ENCODE measurements at places on chromosomes 3 and 15.

GRCh38 chr15:57333487-57333886, 42.8 kb upstream of the CGNL1 start:
- DNase-seq, result no peak

GRCh38 chr3:101976473-101976872, 127.2 kb downstream of the NFKBIZ start:
- DNase-seq, result no peak

- no peak for DNase-seq
These were observed 111.2 kb downstream of the IL12A start for GRCh38 chr3:160099834-160100233.

GRCh38 chr3:61233746-61234145, 17.5 kb downstream of the FHIT start:
- no peak for DNase-seq

DNA sequence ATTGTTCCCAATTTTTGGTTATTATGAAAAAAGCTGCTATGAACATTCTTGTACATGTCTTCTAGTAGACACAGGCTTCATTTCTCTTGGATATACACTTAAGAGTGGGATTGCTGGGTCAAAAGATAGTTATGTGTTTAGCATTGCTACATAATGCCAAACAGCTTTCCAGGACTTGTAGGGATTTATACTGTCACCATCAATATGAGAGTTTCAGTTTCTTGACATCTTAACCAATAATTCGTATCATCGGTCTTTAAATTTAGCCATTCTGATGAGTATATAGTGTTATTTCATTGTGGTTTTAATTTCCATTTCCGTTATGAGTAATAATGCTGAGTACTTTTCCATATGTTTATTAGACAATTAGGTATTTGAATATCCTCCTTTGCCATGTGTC, 190.3 kb upstream of the PFN2 start:
- no peak for DNase-seq

GRCh38 chr3:194296454-194297263, 54.5 kb downstream of the CPN2 start:
- no peak for DNase-seq

- DNase-seq, result no peak
These were observed 8.6 kb upstream of the CBLB start for GRCh38 chr3:105877336-105877910.

GRCh38 chr3:41175365-41175764, 23.9 kb upstream of the CTNNB1 start:
- no peak for DNase-seq

DNA sequence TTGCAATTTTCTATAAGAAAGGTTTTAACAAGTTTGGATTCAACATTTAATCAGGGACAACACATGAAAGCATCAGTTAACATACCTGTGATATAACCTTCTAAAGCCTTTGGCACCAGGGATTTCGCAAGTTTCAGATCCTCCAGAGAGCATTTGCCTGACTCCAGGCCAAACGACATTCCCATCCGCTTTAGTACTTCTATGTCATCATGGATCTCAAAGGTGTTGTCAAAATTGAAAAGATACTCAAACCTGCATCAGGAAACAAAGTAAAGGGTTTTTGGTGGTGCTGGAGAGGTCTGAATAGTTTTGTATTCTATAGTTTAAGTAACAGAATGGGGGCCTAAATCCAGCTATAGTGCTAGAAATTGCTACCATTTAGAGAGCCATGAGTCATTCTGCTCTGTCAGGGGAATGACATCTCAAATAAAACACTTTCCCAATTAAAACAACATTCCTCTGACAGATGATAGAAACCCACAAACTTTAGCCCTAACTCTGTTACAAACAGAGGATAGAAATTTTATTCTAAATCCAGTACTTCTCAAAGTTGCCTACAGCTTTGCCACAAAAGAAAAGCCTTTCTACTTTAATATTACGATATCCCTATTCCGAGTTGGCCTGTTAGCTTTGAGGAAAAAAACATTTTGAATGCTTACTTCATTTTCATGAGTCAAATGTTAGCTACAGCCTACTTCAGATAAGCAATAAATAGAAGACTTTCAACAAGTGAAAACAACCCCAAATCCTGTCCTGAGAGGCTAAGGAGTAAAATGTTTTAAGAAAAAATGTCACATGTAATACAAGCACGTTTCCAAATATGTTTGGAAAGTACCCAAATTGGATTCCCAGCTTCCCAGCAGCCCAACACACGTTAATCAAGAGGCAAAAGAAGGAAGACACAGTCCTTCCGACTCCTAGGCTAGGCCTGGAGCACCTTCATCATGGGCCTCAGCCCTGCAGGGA, 83.4 kb downstream of the ATP1B3 start:
- DNase-seq, result no peak

DNA sequence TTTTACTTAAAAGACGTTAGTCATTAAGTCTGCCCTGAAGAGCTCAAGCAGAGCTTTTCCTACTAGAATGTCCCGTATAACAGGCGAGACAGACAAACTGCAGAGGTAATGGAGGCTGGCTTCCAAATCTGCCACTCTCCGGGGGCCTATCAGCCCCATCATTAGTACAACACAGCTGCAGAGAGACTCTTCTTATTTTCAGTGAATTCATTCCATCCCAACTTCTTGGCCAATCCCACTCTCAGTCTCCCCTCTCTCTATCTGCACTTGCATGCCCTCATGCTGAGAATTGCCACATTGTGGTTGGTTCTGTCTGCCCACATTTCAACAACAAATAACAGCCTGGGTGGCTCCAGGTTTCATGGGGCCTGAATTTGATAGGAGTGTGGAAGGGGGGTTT, 412.7 kb downstream of the ERC2 start:
- no peak for DNase-seq

- DNase-seq, result no peak
These were observed 16.3 kb upstream of the ST3GAL6 start for GRCh38 chr3:98746882-98747281.

DNA sequence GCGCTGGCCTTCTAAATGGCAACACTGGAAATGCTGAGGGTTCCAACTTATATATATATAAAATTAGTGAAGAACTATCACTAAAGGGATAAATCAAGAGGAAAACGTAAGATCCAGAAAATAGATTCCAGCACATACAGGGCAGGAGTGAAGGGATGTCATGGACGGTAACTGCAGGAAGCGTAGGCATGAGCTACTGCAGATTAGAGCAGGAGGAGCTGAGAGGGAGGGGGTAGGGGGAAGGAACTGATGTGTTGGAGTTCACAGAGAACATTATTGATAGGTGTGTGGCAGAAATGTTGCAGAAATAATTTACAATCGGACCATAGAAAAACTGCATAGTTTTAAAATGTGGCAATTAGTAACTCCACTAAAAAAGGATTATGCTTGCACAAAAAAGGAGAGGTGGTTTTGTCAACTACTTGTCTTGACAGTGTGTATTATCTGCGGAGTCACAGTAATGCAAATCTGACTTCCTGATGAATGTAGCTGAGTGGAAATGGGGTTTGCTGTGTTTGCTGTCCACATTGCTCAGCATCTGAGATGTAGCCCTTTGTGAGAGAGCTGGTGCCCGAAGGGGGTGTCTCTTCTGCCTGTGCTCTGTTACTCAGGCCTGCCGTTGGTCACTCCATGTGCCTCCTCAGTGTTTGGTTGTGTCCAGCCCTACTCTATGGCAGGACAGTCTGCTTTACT, 61.2 kb downstream of the PAK2 start:
- DNase-seq, result no peak

DNA sequence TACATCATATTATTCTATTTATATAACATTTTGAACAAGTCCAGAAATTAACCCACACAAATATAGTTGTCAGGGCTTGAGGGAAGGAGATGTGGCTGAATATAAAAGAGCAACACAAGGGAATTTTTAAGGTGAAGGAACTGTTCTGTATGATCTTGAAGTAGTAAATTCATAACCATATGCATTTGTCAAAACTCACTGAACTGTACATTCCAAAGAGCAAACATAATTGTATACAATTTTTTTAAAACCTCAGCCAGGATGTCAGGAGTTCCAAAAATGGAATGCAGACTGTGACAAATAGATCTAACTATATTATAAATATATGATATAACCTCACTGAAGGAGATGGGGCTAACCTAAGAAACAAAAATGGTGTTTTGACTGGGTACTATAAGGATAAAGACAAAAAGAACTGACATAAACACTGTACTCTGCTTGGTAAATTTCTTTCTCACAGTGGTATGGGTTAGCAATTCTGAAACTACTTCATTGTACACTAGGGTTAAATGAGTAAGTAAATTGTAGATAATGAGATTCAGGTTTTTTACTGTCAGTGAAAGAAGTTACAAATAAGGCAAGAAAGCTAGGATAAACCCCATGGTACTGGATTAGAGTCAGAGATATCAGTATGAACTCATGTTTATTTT, 14.4 kb downstream of the GOLGB1 start:
- no peak for DNase-seq

DNA sequence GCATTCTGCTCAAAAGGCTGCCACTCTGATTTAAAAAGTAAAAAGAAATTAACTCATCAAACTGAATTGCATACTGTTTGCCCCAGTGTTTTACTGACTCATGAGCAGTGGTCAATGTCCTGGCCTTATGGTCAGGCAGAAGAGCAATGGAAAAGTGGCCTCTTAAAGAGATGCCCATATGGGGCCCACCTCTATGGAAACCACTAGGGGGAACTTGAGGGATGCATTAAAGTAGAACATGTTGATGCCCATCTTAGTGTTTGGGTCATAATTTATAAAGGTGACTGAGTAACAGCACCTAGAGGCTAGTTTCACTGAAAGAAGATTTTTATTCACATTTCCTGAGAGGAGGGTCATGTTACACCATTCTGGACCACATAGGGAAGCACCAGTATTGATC, 66.5 kb upstream of the RNU6-1 start:
- no peak for DNase-seq

DNA sequence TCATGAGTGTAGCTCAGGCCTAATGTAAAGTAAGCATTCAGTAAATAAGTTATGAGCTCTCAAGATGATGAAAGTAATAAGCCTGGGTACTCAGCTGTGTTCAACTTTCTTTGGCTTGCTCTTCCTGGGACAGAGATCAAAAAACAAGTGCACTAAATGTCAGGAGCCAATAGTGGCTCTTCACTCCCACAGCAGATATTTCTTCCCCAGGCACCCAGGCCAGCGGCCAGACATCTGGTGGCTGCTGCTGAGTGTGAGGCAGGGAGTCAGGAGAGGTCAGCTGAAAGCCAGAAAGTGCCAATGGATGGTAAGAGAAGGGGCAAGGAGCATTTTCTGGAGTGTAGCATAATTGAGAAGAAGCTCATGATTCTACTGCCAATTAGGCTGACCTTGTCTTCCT, 18.2 kb upstream of the ITGA11 start:
- no peak for DNase-seq

- peak; percentile 10 for DNase-seq
These were observed 1.7 kb downstream of the PAK2 start for GRCh38 chr3:196741249-196741889.

- DNase-seq, result no peak
These were observed at the start of gene ISLR for GRCh38 chr15:74173380-74174218. TSS of gene ISLR (plus strand) at chr15:74173710. CDS start at chr15:74174859, 1,149 bp downstream.

- no peak for DNase-seq
These were observed 76.1 kb downstream of the FRMD4B start for GRCh38 chr3:69309814-69310213.

DNA sequence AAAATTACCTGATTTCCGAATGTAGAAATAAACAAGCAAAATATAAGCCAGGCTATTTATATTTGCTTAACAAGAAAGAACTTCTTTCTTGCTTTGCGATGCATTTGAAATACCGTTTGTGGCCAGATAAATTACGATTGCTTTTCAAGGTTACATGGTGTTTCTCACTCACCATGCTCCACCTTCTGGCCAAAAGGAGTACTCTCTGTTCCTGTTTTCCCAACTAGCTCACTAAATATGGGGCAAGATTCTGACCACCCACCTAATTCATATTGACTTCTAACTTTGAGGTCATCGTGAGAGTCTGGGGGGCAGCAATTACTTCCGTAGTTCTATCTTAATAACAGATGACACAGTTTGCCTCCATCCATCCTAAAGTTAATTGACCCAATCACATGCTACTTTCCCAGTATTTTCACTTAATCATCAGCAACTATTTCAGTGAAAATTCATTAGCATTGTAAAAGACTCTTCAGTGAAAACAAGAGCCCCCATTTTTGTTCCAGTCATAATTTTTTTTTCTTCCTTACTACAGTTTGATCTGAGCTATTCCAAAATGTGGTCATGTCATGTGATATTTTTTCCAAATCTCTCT, 25.9 kb downstream of the ACP3 start:
- peak; percentile 49 for DNase-seq

DNA sequence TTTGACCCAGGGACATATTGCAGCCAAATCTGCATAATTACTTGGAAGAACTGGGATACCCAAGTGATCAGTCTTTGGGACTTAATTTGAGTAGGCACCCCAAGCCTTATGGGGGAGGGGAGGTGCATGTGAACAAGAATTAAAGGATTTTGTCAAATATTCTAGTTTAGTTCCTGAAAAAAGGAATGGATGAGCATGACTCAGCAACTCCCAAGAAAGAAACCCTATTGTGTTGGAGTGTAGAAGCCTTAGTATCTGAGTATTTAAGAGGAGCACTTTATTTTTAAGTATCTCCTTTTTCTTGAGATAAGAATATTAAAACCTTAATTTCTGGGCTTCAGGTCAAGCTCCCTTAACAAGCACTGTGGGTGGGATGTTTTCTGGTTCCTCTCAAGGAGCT, 222.4 kb downstream of the CD47 start:
- no peak for DNase-seq

DNA sequence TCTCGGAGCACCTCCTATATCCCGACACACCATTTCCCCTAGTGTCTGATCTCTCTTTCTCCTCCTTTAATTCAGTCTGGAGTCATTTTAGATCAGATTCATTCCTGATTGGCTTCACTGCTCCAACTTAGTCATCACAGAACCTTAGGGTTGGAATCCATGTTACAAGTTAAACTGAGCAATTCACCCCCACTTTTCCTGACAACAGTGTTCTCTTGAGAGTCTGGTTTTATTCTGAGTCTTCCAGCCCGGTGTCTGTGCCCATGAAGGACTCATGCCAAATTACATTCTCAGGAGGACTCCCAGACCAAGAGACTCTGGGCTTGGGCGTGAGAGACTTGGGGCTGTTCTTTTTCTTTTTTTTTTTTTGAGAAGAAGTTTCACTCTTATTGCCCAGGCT, 57.5 kb downstream of the LPP start:
- DNase-seq, result no peak

GRCh38 chr3:42692667-42693529, 7.6 kb downstream of the KLHL40 start:
- DNase-seq, result no peak

GRCh38 chr3:4078903-4079302, 224.3 kb upstream of the SETMAR start:
- no peak for DNase-seq

- DNase-seq, result peak; percentile 40
These were observed 595.8 kb downstream of the NLGN1 start for GRCh38 chr3:173993299-173993698.
